ENCODE measurements at places on chromosomes 3 and 15.

DNA sequence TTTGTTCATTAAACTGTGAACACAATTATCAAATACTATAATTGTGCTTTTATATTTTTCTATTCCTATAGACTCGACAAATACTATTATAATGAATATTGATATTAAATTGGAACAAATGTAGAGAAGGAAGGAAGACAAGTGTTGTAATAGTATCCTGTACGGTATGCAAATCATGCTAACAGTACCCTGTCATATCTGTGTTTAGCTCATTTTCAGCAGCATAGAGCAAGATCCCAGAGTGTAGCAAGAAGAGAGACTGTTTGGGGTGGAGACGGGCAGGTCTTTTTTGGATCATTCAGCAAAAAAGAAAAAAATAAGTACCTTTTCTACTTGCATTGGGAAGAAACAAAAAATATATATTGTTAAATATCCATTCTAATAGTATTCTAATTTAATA, 224.1 kb downstream of the TPRG1 start:
- no peak for DNase-seq

DNA sequence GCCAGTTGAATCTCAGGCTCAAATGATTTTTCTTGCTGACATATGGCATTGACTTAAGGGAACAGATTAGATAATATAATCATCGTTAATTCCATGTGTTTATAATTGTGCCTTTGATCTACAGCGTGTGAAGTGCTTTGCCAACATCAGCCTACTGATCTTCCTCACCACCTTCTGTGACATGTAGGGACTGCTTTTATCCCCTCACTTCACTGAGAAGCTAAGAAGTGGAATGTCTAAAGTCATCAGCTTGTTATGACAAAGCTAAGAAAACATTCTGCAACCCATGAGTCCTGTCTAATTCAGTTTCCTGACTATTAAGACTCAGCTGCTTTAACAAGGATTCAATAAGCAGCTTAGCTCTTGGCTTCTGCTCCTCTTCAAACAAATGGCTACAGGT, 106.0 kb downstream of the MYH15 start:
- no peak for DNase-seq

GRCh38 chr3:54628888-54629441, 298.9 kb downstream of the LRTM1 start:
- DNase-seq = no peak

- DNase-seq = no peak
Observed at GRCh38 chr3:31645256-31645655, 112.5 kb downstream of the STT3B start.

GRCh38 chr3:14814411-14814871, 4.3 kb upstream of the FGD5 start:
- DNase-seq = no peak

GRCh38 chr15:101520395-101520794, 30.9 kb upstream of the PCSK6 start:
- DNase-seq = no peak

DNA sequence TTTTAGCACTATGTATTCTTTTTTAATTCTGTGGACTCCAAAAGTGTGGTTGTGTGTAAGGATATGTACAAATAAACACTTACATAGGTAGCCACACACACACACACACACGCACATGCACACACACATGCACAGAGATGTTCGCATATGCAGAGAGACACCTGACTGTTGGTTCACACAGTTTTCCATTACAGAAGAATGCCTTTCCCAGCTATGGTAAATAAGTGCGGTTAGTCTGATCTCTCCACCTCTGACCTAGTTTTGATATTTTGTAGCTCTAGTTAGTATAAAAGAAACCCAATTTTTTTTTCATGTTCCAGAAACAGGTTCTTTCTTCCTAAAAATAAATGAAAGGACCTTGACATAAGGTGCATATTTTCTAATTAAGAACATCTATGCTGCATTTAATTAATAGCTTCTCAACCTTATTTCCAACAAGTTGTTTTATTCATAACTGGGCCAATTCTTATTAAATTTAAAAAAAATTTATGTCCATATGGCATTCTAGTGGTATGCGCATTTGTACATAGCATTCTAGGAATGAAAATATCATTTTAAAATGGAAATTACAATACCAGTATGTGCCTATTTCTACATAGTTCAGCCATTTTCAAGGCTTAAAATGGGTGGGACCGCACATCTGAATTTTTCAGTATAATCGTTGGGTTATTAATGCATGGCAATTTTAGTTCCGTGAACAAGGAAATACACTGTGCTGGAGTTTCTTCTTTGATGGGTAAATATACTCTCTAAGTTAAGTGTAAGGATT, 27.2 kb downstream of the TMEM108 start:
- DNase-seq = no peak

DNA sequence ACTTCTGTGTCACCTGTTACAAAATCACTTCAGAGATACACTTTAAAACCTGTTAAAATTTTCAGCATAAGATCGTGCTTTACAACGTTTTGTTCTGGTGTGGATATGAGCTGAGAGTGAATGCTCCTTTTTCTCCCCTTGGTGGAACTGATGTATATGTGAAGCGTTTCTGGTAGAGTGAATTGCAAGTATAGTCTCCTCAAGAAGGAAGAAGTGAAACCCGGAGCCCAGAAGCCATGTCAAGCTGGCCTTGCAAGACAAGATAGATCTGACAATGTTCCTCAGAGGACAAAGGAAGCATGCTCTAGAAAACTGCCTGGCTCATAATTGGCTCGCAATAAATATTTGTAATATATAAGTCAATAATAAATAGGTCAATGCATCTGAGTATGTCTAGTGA, 23.6 kb downstream of the SERPINI2 start:
- DNase-seq = no peak

DNA sequence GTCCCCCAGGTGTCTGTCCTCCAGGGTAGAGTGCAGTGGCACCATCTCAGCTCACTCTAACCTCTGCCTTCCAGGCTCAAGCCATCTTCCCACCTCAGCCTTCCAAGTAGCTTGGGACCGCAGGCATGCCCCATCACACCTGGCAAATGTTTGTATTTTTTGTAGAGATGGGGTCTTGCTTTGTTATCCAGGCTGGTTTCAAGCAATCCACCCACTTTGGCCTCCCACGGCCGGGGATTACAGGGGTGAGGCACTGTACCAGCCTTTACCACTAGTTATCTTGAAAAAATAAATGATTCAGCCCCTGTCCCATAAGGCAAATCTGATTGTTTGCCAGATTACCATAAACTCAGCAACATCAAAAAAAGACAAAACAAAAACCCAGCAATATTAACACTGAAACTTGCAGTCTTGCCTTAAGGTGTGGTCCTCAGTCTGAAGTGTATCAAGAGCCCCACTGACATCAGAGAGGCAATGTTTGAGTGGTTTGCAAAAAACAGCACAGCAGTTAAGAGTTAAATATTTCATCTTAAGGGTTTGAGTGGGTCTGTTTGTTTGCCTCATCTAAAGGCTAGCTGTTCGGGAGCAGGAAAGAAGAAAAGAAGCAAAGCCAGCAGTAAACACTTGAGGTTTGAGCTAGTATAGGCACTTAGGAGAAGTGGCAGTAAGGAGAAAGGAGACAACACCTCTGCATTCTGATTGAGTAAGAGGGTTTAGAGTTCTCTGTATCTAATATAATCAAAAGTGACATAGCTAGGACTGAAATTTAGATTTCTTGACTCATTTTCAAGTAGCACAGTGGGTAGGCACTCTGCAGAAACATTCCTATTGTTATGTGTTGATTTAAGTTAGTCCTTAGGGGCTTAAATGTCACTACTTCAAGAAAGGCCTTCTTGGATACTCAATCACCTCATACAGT, 26.3 kb upstream of the EDEM1 start:
- DNase-seq = no peak

- DNase-seq = no peak
Observed at GRCh38 chr3:158520433-158520832, 50.6 kb upstream of the MLF1 start.

DNA sequence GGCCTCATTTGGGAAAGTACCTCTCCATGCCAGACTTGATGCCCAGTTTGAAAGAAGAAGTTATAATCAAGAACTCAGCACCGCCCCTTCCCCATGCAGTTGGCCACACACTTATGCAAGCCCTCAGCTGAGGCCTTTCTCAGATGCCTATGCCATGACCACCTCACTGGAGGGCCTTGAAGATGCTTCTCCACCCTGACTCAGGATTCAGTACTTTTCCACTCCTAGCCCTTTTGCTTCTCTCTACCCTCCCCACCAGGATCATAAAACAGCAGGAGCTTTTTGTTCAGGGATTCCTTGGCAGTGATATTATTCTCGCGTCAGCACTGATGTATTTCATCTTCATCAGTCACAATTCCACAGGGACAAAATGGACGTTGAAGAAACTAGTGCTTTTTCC, 313.5 kb downstream of the PYDC2 start:
- DNase-seq = no peak

- DNase-seq = no peak
Observed at GRCh38 chr15:72994534-72995177, 57.6 kb upstream of the NEO1 start.

GRCh38 chr3:24678421-24678865, 183.8 kb upstream of the THRB start:
- DNase-seq = no peak

GRCh38 chr3:11138371-11138770, 15.9 kb upstream of the HRH1 start:
- no peak for DNase-seq

- no peak for DNase-seq
Observed at GRCh38 chr15:59567324-59567723, 44.3 kb upstream of the GCNT3 start.

GRCh38 chr3:77365152-77365551, 325.3 kb downstream of the ROBO2 start:
- no peak for DNase-seq

DNA sequence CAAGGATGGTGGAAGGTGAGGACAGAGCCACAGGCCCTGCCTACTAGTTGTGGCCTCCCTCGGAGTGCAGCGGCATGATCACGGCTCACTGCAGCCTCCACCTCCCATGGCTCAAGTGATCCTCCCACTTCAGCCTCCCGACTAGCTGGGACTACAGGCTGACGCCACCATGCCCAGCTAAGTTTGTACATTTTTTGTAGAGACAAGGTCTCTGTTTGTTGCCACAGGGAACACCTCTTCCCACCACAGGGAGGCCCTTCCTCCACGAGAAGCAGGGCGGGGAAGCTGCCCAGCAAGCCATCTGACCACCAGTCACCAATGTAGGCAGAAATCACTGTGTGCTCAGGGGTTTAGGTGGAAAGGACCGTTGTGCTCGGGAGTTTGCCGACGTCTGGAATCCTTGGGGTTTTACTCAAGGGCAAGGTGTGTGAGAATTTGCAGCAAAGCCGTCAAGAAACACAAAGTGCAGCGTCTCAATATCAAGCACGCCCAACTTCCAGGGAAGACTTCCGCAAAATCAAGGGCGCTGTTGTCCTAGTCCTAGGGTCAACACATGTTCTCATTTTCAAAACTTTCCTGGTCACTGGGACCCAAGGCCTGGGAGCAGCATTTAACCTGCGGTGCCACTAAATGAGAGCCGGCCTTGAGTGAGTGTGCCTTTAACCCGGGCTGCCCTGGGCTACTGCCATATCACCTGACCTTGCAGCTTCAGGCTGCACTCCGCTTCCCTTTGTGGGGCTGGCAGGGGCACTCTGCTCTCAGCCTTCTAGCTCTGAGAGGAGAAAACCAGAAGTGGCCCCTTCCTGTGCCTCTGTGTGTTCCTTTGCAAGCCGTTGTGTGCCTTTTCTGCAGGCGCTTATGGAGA, 65.7 kb downstream of the SLC12A8 start:
- DNase-seq = no peak

DNA sequence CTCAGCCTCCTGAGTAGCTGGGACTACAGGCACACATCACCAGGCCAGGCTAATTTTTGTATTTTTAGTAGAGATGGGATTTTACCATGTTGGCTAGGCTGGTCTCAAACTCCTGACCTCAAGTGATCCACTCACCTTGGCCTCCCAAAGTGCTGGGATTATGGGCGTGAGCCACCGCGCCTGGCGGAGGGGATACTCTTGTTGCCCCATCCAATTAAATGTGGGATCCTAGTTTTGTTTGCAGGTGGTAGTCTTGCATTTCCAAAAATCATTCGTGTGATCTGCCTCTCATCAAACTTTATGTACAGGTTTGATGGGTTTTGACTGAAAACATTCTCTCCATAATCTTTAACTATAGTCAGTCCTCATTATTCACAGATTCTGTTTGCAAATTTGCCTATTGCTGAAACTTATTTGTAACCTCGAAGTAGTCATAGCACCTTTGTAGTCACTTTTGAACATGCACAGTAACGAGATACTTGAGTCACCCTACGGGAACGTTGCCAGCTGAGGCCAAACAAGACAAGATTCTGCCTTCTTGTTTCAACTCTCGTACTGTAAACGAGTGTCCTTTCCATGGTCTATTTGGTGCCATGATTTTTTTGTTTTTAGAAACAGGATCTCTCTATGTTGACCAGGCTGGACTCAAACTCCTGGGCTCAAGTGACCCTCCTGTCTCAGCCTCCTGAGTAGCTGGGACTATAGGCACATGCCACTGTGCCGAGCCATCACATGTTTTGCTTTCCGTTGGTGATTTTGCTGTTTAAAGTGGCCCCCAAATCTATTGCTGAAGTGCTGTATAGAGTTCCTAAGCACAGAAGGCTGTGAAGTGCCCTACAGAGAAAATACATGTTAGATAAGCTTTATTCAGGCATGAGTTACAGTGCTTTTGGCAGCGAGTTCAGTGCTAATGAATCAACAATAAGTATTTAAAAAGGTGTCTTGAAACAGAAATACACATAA, 8.1 kb upstream of the MAPK6 start:
- no peak for DNase-seq

- peak; percentile 21 for DNase-seq
Observed at GRCh38 chr3:51024765-51025632, 350.3 kb downstream of the DOCK3 start.

DNA sequence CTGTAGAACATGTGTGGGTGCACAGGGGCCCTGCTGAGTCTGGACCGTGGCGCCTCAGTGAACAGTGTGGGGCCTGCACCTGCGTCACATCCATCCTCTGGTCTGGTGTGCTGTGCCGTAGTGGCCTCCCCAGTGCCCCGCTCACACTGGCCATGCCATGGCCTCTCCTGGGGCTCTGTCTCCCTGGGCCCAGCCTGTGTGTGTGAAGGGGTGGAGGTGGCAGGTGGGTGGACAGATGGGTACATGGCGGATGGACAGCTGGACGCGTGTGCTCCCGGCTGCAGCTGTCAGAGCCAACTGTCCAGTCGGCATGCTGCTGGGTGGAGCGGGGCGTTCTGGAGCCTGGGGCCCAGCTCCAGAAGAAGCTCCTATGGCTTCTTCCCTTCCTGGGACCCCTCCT, 17.8 kb downstream of the PLXNA1 start:
- no peak for DNase-seq

DNA sequence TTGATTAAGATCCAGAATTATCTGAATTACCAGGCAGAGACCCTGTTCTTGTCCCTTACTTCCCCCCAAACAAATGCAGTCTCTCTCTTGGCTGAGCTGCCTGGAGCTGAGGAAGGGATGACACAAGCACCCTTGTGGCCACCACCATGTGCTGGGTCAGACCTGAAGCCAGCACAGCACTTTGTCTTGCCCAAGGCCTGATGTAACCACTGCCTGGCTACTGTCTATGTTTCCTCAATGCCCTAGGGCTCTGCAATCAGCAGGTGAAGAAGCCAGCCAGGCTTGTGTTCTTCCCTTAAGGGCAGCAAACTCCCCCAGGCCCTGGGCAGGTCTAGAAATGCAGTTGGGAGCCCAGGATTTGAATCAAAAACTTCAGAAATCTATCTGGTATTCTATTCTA, 15.8 kb upstream of the CASR start:
- no peak for DNase-seq
